Psoas muscle (tissue), 8 donors: ENCODE measurements at places on chromosomes 6 and 20.
A peak's percentile ranks its signal among the peaks of the same experiment; 100 is the strongest.

DNA sequence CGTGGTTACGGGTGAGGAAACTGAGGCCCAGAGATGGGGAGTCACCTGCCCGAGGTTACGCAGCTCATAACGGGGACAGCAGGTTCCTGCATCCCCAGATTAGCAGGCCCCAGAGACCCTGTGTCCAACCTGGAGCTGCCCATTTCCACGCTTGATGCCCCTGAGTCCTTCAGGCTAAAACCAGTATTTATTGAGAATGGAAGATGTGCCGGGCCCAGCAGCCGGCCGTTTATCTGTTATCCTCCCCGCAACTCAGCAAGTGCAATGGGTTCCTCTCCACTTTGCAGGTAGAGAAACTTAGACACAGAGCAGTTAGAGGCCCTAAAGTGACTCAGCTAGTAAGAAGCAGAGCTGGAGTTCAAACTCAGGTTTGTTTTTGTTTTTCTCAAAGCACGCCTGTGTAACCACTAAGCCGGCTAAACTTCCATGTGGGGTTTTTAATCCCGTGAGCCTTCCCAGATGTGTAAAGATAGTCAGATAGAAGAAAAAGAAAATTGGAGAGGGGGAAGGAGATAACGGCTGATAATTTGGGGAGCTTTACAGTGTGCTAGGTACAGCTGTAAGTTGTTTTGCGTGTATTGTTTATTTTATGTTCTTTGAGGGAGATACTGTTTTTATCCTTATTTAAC lies 775 bp downstream of the PFDN4 start:
- no peak for DNase-seq

DNA sequence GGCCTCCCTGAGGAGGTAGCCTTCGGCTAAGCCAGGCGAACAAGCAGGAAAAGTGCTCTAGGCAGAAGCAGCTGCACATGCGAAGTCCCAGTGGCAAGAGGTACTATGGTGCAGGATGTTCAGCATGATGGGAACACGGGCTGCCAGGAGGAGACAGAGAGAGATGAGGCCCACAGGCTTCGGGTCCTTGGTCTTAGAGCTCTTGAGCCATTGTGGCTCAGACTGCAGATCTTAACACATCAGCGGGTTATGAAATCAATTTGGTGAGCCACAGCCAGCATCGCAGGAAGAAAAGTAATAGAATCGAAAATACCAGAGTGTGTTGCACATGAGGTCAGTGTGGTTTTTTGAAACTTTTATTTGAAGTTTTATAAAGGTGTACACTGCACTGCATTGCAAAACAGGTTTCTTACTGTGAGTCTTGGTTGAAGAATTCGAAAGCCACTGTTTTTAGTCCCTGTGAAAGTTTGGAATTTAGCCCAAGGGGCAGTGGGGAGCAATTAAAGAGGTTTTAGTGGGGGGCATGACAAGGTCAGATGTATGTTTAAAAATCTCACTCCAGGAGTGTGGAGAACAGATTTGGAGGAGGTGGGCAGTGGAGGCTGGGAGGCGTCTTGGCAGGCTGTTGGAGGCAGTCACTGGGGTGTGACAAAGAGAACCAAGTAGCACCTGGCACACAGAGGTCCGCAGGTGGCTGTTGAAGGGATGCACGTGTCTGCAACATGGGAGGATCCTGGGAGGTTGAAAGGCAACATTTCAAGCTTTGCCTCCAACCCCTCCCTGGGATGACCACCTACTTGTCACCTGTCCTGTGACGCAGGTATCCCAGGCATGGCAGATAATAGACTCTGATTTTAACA lies 69.3 kb downstream of the EYA2 start:
- DNase-seq = no peak

DNA sequence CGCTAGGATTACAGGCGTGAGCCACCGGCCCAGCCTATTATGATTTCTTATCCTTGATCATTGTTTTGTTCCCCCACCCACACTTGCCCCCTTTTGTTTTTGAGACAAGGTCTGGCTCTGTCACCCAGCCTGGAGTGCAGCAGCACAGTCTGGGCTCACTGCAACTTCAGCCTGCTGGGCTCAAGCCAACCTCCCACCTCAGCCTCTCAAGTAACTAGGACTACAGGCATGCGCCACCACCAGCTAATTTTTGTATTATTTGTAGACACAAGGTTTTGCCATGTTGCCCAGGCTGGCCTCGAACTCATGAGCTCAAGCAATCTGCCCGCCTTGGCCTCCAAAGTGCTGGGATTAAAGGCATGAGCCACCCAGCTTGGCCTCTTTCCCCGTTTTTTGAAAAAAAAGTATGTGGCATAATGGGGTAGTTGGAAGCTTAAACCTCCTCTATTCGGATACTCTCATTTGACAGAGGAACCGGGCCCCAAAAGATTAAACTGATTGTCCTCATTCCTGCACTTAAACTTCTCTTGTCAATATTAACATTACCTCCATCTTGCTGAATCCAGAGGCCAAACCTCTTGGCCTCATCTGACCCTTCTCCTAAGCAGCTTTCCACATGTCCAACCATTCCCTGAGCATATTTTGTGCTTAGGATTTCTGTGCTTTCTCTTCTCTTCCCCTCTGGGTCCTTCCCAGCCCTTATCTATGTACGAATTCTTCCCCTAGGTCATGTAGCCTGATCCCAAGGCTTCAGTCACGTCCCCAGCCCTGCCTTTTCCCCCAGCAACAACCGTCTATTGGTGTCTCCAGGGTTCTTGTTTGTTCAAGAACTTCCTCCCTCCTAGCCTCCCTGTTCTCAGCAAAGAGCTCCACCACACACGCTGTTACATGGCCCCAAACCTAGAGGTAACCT lies 6.1 kb upstream of the EZR start:
- no peak for DNase-seq

GRCh38 chr6:150142670-150143515 lies at the start of gene PPP1R14C:
TSS of gene PPP1R14C (plus strand) at chr6:150143044. CDS start at chr6:150143193, 149 bp downstream.
- DNase-seq = peak; percentile 43

- DNase-seq = no peak
These were observed 301.8 kb downstream of the TAF4 start for GRCh38 chr20:61763740-61764400.

GRCh38 chr20:57781901-57782300 lies 72.1 kb upstream of the PMEPA1 start:
- no peak for DNase-seq
